ENCODE measurements at places on chromosomes 2 and 18.

DNA sequence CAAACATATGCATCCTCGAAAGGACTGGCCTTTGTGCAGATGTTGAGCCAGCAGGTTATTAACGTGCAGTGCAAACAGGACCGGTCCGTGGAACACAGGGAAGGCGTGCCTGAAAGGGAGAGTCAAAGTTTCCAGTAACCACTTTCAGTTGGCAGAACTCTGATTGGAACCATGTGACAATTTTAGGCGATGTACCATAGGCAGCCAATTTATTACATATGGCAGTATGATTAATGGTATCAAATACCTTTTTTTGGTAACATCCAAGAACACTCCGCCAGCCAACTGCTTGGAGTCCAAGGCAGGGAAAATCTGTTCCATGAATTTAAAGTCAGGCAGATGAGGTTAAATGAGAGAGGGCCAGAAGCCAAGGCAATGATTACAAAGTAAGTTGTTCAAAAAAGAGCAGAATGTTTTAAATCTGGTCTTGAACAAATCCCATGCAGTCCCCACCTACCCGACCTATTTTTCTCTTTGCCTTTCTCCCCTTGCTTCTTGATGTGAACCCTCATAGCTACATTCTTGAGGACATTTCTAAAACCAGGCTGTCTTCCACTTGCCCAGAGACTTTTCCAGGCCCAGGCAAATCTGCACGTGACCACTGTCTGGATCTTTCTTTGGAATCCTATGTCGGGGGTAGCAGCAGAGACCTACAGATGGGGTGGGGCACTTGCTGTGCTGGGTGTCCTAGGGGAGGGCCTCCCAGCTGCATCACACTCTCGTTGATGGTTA is 351.7 kb downstream of the HRH4 start:
- peak; percentile 9 for DNase-seq

DNA sequence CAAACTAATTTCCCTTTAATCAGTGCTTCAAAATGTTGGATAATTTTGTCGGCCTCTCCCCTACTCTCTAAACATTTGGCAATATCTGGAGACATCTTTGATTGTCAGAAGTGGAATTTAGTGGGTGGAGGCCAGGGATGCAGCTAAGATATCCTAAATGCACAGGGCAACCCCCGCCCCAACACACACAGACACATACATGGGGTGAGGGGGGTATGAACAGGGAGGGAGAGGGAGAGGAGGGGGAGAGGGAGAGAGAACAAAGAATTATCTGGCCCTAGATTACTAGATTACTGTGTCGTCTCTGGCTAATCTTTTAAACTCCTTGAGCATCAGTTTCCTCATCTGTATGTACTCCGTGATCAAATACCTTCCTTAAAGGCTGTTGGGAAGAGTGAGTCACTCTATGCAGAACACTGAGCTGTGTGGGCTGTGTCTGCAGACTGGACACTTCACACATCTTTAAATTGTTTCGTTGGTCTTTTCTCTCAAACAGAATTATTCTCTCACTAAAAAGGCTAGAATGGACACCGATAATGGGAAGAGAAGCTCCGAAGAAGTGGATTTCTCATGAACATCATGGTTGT is 2.9 kb downstream of the RNF149 start:
- peak; percentile 26 for DNase-seq

DNA sequence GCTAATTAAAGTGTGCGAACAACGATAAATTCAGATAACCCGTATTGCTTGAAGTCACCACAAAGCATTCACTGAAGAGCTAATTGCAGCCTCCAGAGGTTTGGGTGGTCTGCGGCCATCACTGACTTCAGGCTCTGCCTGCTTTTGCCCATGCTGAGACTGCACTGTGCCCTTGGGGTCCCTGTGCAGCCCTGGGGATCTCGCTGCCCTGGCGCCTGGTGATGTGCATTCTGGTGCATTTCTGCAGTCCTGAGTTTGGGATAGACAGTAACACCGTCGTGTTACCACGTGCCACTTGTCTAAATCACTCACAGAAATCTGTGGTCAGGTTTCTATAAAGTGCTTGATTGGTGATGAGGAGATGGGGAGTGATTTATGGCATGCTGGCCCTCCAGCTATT is 27.6 kb downstream of the LDLRAD4 start:
- no peak for DNase-seq

DNA sequence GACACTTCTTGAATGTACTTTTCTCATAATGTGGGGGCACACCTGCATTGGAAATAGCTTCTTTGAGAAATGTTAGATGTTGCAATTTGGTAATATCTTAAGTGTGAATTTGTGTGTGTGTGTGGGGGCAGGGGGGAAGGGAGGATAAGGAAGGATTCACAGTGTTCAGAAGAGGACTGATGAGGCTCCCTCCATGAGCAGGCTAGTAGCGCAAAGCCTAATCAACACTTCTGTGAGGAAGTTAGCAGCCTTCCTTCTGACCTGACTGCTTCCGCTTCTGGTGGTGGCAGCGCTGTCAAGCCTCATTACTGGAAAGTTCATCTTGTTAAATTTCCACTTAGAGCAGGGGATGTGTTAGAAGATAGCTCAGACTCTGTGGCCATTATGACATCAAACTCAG is 295.4 kb upstream of the SPRED2 start:
- no peak for DNase-seq

DNA sequence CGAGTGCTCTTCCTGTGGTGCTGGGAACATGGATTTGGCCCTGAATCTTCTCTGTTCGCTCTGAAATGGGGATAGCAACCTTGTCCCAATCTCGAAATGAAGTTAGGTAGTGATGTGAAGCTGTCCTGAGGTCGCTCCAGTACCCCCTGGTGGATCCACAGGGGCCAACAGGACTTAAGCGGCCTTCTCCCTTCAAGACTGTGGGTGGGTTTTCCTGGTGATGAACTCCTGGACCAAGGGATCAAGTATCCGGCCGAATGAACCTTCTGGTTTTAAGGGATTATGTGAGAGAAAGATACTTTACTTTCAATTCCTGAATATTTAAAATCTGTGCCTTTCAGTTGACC is 156.5 kb downstream of the NAPG start:
- DNase-seq, result no peak

DNA sequence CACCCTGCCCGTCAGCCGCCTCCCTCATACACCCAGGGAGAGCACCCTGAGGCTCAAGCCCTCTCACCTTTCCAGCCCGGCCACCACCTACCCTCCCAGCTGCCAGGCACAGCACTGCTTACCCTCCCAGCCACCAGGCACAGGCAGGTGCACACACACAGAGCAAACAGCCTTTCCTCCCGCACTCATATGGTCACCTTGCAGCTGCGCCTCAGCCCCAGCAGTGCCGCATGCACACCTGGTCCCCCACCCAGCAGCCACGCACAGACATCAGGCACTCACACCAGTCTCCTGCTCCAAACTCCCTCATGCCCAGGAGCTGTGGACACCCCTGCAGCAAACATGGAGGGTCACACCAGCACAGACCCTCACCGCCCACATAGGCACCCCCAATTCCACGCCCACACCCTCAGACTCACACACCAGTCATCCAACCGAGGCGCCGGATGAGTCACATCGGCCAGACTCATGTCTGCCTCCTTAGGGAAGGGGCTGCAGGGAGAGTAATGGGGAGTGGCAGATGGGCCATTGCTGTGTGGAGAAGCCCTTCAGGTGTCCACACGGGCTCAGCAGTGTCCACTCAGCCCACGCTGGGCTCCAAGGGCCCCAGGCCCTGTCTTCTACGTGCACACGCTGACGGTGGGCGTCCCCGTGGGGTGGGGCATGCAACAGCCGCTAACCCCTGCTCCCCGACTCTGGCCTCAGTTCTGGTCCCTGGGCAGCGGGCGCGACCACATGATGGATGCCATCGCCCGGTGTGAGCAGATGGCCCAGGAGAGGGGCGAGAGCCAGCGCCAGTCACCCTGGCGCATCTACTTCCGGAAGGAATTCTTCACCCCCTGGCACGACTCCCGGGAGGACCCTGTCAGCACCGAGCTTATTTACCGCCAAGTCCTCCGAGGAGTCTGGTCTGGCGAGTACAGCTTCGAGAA is 22.3 kb upstream of the GPR17 start:
- DNase-seq, result no peak

GRCh38 chr18:58429442-58429841 is 199.4 kb downstream of the ALPK2 start:
- no peak for DNase-seq

- no peak for DNase-seq
These were observed 425.8 kb upstream of the MYT1L start for GRCh38 chr2:2756886-2757285.

DNA sequence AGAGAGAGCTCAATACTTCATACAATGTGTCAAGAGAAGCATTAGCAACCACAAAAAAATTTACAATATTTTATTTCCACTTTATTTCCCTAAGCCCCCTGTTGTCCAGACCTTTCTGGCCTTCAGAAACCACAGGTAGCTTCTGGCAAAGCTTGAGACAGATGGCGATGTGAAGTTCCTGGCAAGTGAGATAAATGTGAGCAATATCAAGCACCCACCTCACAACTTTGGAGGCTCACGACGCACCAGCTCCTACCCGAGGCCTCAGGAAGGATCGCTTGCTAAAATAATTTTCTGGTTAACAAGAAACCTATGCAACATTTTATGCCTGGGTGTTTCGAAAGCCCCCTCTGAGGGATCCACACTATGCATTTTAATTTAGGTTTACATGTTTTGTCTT is 158.1 kb upstream of the CHAC2 start:
- DNase-seq, result no peak

GRCh38 chr18:7021994-7022840 is 95.4 kb downstream of the LAMA1 start:
- DNase-seq, result peak; percentile 20

DNA sequence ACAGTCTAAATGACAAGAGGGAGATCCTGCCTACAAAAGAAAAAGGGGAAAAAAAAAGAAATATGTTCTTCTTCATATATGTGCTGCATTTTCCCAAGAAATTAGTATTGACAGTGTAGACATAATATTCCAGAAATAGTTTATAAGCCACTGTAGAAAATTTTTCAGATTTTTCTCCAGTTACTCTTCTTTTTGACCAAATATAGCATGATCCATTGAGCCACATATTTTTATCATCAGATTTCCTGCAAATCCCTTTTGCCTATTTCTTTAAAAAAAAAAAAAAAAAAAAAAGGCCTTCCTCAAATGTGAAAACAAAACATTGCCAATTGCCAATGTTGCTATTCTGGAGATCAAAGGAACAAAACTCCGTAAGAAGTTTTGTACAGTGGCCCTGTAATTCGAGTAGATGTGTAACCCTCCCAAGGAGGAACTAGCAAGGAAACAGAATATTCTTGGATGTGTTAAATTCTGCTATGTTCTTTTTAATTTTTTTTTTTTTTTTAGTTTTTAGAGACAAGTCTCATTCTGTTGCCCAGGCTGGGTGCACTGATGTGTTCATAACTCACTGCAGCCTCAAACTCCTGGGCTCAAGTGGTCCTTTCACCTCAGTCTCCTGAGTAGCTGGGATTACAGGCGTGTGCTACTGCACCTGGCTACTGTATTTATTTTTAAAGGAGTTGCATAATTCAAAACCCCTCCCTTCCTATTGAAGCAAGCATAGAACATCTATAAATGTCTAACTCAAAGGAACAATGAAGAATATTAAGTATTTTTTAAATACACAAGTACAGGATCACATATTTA is 12.5 kb upstream of the CABYR start:
- no peak for DNase-seq

GRCh38 chr2:226581004-226581403 is 218.6 kb downstream of the IRS1 start:
- no peak for DNase-seq

GRCh38 chr2:108396845-108397244 is 19.1 kb downstream of the SULT1C4 start:
- no peak for DNase-seq

DNA sequence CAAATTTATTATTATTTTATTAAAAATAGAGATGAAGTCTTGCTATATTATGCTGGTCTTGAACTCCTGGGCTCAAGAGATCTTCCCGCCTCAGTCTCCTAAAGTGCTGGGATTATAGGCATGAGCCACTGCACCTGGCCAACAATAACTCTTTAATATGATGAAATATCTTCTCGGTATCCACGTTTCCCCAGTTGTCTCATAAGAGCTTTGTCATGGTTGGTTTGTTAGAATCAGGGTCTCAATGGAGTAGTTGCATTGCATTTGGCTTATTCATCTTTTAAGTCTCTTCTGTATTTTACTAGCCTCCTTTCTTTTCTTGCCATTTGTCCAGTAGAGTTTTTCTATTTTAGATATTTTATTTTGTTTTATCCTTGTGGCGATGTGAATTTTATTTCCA is 32.7 kb upstream of the DLX2 start:
- DNase-seq, result no peak

DNA sequence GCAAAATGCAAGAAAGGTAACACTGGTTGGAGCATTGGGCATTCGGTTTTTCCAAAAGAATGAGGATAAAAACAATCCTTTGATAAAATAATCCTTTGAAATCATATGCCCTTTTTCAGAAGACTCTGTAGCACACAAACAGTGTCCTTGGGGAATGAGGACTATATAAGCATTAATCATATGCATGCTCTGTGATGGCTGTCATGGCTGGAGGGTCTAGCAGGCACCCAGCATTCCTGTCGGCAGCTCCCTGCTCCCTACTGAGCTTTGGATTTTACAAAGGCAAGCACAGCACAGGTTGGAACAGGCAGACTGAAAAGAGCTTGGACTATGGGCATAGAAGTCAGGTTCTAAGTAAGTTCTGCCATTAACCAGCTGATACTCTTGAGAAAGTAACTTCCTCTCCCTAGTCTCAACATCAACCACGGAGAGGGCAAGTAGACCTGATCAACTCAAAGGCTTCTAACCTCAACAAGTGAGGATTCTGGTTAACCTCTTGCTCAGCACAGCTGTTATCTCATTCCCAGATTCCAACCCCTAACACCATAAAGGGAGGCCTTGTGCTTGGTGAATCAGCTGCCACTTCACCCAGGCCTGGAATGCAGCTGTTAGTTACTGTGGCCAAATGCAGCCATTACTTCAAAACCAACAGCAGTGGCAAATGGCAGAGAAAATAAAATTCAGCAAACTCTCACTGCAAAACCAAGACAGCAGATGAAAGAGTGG is 29.5 kb downstream of the GALNT14 start:
- no peak for DNase-seq

- no peak for DNase-seq
These were observed 121.6 kb downstream of the SP100 start for GRCh38 chr2:230537531-230537976.

- DNase-seq, result no peak
These were observed 4.2 kb downstream of the CREG2 start for GRCh38 chr2:101383016-101383541.

GRCh38 chr18:21389903-21390302 is 147.9 kb downstream of the GREB1L start:
- DNase-seq, result no peak

GRCh38 chr2:130920415-130921163 is 83.9 kb downstream of the ARHGEF4 start:
- peak; percentile 27 for DNase-seq

GRCh38 chr2:225010804-225011203 is 31.5 kb downstream of the DOCK10 start:
- DNase-seq, result peak; percentile 49

GRCh38 chr2:219199470-219200211 is 6.9 kb upstream of the ZFAND2B start:
- no peak for DNase-seq

All from fibroblast of the conjunctiva (primary cell).